ENCODE measurements at places on chromosomes 5 and 9.
A peak's percentile ranks its signal among the peaks of the same experiment; 100 is the strongest.

GRCh38 chr5:1853531-1853930 lies 29.2 kb downstream of the IRX4 start:
- no peak for DNase-seq

DNA sequence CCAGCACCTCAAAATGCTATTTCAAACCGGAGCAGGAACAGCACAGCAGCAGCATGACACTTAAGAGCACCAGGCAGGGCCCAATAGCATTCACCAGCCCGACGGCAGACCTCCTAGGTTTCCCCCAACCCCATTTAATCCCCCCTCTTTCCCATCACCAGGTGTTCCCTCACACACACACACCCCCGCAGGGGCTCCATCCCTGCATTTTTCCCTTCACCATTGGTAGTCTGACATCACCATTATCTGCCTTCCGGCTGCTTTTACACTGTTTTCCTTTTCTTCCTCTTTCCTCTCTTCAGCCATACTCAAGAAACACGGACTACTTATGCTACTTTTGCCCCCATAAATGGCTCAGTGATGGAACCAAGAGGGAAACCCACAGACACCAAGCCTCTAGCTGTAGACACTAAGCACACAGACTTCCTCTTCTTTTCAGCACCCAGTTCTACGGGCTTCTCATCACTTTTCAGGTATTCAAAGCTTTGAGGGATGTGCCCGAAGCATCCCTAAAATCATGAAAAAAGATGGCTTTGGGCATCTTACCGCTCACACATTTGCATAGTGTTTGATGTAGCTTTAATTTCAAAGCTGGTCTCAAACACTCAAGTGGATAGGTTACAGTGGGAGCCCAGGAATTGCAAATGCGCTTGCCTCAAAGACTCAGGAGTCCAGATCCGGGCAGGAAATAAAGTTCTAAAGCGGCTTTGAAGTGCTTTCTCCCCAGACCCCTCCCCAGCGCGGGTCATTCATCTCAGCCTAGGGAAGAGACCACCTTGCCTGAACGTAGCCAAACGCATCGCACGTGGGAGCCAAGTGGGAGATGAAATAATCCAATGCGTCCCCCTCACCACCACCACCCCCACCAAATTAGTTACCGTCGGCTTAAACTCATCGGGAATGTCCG lies 141.5 kb downstream of the TSSK1B start:
- DNase-seq: peak; percentile 58

DNA sequence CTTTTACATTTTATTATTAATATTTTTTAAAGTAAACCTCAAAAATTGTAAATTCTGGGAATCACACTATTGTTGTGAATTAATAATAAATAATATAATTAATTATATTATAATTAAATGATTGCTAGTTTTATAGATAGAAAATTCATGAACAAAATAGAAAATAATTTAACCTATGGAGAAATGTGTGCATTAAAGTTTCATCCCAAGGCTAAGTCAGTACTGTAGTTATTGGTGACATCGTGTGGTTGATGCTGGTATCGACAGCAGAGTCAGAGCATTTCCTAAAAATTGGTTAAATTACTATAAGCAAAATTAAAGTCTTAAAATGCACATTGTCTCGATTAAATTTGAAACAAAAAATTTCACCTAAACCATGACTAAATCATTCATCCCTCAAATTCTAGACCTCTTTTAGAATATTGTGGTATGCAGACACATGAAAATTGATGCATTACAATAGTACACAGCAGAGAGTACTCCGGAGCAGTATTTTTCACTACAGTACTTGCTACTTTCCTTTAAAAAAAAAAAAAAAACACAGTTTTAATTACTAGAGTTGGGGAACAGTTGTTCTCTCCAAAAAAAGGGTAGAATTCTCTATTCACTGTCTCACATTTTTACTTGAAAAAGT lies 73.9 kb downstream of the RORB start:
- no peak for DNase-seq

DNA sequence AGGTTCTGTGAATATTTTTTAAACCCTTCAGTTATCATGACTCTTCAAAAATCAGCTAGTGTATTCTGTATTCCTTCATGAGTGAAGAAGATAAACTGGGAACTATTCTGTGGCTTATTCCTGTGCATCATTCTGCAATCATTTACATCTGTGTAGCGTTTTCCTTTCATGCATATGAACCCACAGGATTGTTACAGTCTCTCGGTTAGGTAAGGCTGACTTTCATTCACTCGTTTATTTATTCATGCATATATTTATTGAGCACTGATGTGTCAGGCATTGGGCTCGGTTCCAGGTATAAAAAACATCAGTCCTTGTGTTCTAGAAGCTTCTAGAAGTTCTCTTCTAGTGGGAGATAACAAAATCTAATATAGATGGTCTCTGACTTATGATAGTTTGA lies 318.4 kb downstream of the MAN2A1 start:
- no peak for DNase-seq

DNA sequence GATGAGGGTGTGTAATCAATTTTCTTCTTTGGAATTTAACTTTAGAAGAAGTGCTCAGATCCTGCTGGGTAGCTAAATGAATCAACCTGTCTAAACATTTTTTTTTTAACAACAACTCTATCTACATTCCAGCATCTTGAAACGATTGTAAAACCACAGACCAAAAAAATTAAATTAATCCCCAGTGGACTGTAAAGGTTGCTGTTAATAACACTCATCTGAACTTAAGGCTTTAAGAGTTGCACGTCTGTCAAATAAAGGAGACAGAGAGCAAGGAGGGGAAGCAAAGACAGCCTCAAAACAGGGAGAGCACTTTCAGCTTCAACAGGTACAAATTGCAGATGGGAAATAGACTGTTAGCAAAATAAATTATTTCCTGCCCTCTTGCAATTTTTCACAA lies 548.5 kb downstream of the DTWD2 start:
- peak; percentile 4 for DNase-seq

GRCh38 chr9:107481035-107481434 lies 8.5 kb downstream of the KLF4 start:
- no peak for DNase-seq

DNA sequence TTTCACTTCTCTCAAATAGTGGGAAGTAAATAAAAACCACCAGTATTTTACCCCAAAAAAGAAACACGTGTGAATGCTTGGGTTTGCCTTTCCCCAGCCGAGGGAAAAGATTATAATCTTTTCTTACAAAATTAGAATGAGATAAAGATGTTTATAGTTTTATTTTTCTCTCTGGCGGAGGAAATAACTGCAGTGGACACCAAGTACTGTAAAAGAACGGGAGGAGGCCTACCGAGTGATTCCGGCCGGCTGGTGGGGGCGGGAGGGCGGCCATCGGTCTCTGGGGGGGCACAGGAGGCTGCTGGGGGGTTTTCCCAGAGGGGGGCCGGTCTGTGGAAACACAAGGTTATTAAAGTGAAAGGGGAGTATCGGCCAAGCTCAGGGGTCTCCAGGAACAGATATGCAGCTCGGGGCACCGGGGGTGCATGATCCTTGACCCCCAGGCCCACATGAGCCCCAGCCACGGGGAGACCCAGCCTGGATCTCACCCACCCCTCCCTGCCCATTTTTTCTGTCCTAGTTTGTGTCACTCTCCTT lies 29.4 kb downstream of the LCP2 start:
- DNase-seq: no peak

DNA sequence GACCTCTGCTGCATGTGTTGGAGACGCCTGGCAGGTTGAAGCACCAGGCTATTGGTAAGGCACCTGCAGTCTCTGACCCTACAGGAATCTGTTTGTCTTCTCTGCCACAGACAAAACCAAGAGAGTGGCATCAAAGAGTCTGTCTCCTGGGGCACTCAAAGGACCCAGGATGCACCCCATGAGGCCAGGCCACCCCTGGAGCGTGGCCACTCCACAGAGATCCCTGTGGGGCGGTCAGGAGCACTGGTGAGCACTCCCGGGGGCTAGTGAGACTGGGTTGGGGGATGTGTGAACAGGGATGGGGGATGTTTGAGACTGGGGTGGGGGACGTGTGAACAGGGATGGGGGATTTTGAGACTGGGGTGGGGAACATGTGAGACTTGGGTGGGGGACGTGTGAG lies 240.3 kb downstream of the CACNA1B start:
- no peak for DNase-seq

DNA sequence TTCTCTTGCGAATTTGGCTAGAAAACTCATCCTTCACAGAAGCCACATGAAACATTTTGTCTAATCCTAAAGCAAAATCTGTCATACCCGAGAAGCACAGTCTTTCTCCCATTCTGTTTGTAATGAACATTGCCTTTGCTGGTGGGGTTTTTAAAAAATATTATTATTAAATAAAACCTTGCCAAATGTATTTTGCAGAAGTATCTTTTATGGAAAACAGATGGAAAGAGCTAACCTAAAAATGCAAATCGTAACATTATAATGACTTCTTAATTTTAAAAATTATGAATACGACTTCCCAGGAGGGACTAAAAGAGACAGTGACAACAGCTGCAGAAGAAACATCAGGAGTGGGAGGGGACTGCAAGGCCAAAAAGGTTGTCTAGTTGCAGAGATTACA lies 246.3 kb upstream of the TAS2R1 start:
- DNase-seq: no peak

DNA sequence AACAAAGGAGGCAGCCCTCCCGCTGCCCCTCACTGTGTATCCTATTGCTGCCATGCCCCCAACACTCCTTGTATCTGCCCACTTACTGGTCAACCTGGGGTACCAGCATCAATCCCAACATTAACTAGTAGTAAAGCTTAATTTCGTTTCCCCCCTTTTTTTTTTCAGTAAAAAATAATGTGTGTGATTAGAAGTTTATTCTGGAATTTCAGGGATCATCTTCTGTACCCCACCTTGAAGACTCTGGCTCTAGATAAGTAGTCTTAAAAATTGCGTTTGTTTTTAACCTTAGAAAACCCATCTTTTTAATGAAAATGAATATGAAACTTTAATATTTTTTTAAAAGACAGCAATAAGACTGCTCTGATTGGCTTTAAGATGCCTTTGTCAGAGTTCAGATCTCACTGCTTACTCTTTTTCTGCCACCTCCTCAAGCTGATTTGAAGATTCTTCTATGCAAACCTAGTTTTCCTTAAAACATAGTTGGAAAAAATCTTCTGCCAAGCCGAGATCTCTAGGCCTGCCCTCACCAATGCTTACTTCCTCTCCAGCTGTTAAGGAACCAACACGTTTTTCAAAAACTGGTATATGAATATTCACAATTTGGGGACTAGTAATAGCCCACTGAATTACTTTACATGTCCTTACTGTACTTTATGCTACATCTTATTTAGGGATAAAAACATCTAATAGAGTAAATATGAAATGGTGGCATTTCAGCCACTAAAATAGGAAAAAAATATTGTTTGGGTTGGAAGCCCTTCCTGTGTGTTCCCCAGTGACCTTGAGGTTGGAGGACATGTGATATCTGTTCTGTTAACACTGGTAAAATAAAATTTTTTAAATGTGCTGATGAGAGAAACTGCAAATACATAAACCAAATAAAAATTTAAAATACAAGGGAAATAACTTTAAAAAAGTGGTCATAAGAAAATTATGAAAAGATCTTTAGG lies 4.0 kb upstream of the RHOBTB3 start:
- no peak for DNase-seq

DNA sequence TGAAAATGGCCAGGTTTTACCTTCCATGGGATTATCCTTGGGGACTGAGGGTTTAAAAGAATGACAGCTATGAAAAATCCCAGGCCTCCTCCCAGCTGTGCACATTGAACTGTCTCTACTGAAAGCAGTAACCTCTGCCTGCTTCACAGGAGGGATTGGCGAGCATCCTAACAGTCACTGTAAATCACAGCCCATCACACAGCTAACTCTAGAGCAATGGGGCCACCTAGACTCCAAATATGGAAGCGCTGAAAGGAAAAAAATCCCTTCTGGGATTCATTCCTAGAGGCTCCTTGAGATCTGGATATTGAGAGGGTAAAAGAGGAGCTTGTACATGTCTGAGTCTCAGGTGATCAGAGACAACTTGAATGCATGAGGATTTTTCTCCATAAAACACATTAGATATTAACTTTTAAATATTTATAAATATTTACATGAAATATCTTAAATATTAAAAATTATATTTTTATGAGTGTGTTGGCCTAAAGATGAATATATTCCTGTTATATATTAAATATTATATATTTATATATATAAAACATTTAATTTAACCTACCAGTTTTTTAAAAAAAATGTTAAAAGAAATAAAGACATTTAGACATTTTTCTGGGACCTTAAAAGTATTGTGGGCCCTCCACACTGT lies 133.8 kb upstream of the SLC24A2 start:
- DNase-seq: peak; percentile 72

GRCh38 chr5:129971714-129972113 lies 67.4 kb downstream of the CHSY3 start:
- no peak for DNase-seq

DNA sequence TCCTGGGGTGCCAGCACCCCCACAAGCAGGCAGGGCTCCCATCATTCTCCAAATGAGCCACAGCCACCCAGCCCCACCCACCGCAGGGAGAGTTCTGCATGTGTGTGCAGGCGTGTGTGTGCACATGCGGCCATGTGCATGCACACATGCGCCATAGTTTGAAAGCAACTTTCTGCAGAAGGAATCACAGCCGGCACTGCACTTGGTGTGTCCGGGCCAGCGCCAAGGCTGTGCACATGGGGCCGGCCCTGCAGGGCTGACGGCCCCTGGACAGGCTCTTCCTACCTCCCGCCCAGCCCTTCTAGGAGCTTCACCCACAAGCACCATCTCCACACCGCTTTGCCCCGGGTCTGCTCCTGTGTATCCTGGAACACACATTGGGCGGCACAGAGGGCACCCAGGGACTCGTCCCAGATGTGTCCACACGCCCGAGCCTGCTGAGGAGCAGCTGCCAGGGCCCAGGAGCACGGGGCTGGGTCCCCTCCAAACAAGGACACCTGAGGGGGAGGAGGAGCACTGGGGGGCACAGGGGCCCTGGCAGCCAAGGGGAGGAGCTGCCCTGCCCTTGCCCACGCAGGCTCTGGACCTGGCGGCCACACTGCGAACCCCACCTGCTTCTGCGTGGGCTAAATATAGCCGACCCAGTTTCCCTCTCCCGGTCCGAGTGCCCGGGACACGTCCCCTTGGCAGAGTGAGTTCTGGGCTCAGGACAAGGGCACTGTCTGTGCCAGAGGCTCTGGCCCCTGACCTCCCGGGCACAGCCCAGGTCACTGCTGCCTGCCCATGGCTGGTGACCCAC lies 19.1 kb downstream of the TPPP start:
- no peak for DNase-seq

GRCh38 chr5:60829490-60830266 lies 14.4 kb downstream of the ELOVL7 start:
- no peak for DNase-seq

- DNase-seq: no peak
Observed at GRCh38 chr5:11289733-11290132, 528.7 kb upstream of the DAP start.

- no peak for DNase-seq
Observed at GRCh38 chr5:29089591-29090130, 2051.3 kb upstream of the CDH9 start.

GRCh38 chr5:53032188-53032587 lies 43.0 kb downstream of the ITGA2 start:
- DNase-seq: peak; percentile 0

Data from NCI-H524 treated with DMSO at 0.1 percent for 48 hours (cell line).